ENCODE measurements at places on chromosomes 4 and X. TPM values are rescaled to one million over a fixed set of nuclear protein-coding genes. Genes with fewer than 3 reads are reported as not detected.

MAP9 gene
- 4.5 TPM for total RNA-seq

CCDC110 gene
- total RNA-seq: not detected

TNMD gene
- not detected for total RNA-seq

GAGE13 gene
- not detected for total RNA-seq

USP11 gene
- total RNA-seq: 72.7 TPM

SRPK3 gene
- total RNA-seq: not detected

GABRE gene
- total RNA-seq: not detected

GRCh38 chr4:158836002-158836369, 67.2 kb downstream of the FNIP2 start:
- DNase-seq: no peak

- no peak for DNase-seq
These were observed 75.4 kb downstream of the FAT4 start for GRCh38 chr4:125390126-125390525.

DNA sequence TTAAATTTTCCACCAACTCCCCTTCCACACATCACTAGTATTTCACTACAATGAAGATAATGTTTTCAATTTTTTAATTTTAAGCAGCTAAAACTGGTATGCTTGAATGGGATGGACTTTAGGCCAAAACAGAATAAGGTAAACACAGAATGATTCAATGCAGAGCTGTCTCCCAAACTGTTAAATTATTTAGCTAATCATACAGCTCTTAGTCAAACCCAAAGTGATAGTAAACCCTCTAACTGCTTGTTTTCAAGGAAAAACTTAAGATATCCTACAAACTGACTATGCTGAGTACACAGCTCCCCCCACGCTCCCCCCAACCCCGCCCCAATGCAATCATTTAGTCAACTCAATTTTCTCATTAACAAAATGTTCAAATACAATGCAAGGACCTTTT, 30.2 kb downstream of the CNOT6L start:
- DNase-seq: no peak

GRCh38 chr4:61468024-61468720, 268.0 kb downstream of the ADGRL3 start:
- no peak for DNase-seq

DNA sequence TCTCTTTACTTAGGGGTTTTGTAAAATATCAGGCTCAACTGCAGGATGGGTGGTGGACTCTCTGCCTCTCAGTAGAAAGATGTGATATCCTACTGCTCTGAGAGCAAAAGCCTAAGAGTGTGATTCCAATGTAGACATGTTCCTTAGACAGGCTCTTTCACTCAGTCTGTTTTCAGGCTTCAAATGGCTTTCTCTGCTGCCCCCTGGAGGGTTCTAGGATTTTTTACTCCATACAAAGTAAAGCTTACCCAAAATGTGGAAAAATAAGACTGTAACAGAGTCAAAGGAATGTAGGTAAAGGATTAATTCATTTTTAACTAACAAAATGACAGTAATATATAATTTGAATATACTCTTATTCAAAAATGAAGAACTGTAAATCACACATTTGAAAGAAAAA, 32.1 kb downstream of the ZGRF1 start:
- no peak for DNase-seq

DNA sequence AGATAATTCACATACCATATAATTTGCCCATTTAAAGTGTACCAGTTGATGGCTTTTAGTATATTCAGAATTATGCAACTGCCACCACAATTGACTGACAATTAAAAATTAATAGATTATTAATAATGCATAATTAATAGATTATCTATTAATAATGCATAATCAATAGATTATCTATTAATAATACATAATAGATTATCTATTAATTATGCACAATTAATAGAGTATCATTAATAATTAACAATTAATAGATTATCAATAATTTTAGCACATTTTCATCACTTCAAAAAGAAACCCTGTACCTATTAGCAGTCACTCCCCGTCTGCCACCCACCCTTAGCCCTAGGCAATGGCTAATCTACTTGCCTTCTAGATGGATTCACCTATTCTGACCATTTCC, 108.6 kb upstream of the NR3C2 start:
- no peak for DNase-seq

DNA sequence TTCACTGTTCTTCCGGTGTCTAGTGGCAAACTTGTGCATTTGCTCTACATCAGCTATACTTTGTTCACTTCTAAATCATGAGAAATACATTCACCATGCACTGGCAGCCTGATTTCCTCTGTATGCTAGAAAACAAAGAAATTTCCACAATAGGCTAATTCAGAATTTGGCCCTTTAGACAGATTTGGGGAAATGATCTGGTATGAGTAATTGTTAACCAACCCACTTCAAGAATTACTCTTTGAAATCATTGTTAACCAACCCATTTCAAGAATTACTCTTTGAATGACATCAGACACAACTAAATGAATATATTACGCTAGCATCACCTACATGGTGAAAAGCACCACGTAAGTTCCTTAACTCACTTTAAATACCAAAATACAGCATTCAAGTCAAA, 14.6 kb downstream of the APBB2 start:
- DNase-seq: no peak

DNA sequence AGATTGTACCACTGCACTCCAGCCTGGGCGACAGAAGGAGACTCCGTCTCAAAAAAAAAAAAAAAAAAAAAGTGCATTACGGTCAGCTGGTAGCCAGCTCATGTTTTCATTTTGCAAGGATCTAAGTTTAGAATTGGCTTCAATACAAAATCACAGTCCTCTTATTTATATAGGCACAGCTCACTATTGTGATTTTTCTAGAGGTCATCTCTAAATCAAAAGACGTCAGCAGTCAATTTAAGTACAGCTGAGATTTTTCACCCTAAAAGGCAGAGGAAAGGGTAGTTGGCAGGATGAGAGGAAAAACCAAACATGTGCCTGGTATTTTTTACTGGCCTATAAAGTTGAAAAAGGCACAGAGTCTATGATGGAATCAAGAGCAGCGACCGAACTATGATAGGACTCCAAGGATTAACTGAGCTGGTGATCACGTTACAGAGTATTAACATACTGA, 30.8 kb downstream of the ASB5 start:
- DNase-seq: no peak

DNA sequence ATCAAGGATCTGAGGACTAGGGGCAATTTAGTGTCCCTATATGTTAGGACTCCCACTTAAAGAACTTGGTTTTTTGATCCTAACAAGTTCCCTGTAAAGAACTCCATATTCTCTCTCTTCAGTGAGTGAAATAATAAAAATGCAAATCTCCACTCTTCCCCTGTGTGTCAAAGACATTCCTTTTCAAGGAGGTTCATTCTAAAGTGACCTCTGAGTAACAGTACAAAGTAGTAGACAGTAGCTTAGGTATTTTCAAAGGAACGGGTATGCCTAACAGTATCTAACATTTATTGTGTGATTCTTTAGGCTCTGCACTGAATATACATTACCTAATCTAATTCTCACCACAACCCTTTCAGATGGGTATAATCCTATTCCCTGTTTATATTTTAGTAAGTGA, 58.4 kb upstream of the SCOC start:
- no peak for DNase-seq

DNA sequence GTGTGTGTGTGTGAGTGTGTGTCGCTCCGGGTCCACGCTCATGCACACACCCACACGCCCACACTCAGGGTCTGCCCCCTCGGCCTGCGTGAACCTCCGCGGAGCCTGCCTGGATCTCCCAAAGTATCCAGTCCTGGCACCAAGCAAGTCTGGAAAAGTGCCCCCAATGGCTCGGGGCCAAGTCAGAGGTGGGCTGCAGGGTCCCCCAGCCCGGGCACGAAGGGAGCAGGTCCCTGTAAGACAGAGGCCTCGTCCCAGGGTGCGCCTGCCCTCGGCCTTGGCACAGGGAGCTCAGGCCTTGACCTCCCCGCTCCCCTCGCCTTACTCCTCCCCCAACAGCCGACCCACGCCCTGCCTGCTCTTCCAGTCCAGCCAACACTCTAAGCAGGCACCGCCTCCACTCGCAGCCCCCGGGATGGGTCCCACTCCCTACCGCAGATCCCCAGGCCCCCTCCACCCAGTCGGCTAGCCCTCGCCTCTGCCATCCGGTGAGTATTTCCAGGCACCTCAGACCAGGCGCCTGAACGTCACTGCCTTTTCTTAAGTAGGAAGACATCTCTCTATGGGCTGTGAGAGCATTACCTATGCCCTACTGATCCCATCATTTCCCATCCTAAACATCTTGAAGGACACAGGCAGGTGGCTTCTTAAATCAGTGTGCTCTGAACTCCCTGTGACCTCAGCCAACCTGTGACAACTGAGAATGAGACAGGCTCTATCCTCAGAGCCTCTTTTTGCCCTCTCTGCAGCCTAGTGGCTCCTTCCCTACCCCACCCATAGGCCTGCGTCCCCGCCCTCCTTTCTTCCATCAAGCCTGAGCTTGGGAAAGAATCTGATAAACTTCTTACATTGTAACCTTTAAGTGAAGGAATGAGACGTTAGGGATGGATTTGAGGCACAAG, 704 bp downstream of the FAM114A1 start:
- no peak for DNase-seq

- no peak for DNase-seq
These were observed 57.6 kb upstream of the APELA start for GRCh38 chr4:164819366-164819765.

GRCh38 chr4:48756689-48757220, 23.3 kb downstream of the FRYL start:
- no peak for DNase-seq

GRCh38 chr4:188783175-188783574, 643.9 kb downstream of the TRIML1 start:
- DNase-seq: no peak

GRCh38 chrX:10931976-10932375, 179.2 kb upstream of the HCCS start:
- DNase-seq: no peak

DNA sequence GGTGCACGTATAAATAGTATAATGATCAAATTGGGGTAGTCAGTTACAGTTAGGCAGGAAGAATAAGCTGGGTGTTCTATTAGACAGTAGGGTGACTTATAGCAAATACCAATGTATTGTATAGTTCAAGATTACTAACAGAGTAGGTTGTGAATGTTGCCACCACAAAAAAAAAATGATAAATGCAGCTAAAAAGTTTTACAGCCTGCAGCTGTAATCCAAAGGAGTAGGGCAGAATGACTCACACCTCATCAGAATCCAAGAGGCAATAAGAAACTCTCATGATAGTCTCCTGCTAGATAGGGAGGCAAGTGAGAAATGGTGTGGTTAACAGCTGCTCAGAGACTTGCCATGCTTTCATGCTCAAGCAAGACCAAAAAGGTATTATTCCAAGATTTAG, 19.6 kb upstream of the TCEAL4 start:
- no peak for DNase-seq

DNA sequence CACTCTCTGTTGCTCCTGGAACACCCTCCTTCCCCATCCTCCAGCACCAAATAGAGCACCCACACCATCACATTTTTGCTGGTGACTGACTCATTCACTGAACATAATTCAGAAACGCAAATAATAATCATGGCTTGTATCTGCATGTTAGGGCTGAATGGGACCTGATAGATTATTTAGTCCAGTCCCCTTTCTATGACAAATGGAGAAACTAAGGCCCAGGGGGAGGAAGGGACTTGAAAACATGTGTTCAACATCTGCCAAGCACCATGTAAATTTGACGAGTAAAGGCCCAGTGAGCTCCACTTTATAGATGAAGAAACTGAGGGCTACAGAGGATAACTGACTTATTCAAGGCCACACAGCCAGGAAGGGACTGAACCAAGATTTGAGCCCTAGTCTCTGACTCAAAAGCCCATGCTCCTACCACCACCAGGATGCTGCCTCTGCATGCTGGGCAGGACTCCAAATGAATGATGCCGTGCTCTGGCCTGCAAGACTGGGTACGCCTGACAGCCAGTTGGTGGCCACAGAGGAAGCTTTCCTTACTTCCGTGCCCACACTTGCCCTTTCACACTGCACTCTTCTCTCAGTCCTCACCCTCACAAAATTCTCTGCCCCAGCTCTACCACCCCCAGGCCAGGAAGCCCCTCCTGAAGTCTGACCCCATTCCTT, 133.3 kb upstream of the PJA1 start:
- no peak for DNase-seq

DNA sequence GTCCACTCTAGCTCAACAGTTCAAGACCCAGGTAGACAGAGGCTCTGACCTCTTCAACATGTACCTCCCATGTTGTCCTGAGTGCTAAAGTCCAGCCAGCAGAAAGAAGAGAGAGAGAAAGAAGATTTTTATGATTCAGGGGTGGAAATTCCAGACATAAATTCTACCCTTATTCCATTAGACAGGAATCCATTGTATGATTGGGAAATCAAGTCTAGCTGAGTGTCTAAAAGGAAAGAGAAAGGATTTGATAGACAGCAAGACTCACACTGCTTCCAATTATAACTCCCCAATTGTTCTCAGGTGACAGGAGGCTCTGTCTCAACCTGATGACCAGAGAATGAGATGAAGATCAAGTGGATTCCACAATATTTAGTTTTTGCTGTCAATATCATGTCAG, 27.9 kb upstream of the PGM2 start:
- no peak for DNase-seq

DNA sequence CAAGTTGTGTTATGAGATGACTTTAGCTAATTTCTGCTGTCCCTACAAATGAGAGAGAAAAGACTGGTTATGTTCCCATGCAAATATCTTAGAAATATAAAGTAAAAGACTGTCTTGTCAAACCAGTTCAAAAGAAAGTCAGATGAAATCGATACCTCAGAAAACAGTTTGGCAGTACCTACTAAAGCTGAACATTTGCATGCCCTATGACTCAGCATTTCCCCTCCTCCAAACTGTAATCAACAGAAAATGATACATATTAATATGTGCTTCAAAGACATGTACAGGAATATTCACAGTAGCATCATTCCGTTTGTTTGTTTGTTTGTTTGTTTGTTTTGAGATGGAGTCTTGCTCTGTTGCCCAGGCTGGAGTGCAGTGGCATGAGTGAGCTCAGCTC, 90.3 kb downstream of the ARX start:
- DNase-seq: no peak

DNA sequence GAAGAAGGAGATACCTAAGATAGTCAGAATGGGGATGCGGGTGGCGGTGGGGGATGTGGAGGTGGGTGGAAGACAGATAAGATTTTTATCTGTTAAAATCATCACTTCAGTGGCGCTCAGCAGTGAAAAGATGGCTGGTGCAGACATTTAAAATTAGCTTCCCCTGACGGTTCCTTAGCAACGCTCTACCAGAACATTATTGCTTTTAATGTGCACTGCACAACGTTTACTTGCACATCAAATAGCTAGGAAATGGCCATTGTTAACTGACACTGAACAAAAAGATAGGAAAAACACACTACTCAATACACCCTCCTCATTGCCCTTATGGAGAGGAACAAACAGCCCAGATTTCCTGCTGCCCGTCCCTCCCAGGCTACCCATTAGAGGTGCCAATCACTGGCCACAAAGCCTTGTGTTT, 61.0 kb upstream of the FTHL17 start:
- DNase-seq: no peak

DNA sequence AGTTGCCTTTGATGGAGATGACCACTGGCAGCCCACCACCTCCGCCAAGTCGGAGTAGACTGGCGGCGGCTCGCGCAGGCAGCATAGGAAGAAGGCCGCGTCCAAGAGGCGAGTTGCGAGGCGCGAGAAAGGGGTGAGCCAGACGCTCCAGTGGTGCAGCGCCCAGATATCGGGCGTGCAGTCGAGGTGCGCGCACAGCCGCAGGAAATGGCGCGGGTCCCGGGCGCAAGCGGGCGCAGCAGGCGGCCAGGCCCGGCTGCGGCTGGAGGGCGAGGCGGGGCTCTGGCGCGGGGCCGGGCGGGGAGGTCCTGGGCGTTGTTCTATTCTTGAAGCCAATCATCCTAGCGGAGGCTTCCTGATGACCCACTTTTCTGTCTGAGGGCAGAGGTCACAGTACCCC, 13.2 kb upstream of the PGRMC1 start:
- no peak for DNase-seq
